ENCODE measurements at places on chromosomes 2 and 18. TPM values are rescaled to one million over a fixed set of nuclear protein-coding genes. Genes with fewer than 3 reads are reported as not detected.

Gene REEP1
- total RNA-seq: 12.3 TPM

Gene C1QL2
- total RNA-seq: not detected

Gene MARCO
- 22.2 TPM for total RNA-seq

DNA sequence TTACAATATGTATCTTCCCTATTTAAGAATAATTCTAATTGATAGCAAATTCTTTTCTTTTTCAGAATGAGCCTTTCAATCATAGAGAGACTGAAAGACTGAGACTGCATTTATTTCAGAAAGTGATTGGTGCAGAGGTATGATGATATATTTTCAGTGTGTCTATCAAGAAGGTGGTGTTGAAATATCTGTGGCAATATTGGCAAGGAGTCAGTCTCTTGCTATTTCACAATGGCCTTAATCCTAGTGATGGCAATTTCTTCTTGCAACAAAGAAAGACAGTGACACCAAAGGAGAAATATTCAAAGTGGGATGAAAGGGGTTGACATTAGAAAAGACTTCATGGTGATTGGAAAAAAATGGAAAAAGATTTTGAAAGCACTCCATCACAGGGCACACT is 21.7 kb upstream of the ZBTB14 start:
- DNase-seq: no peak

Gene SCN1A
- total RNA-seq: not detected

DNA sequence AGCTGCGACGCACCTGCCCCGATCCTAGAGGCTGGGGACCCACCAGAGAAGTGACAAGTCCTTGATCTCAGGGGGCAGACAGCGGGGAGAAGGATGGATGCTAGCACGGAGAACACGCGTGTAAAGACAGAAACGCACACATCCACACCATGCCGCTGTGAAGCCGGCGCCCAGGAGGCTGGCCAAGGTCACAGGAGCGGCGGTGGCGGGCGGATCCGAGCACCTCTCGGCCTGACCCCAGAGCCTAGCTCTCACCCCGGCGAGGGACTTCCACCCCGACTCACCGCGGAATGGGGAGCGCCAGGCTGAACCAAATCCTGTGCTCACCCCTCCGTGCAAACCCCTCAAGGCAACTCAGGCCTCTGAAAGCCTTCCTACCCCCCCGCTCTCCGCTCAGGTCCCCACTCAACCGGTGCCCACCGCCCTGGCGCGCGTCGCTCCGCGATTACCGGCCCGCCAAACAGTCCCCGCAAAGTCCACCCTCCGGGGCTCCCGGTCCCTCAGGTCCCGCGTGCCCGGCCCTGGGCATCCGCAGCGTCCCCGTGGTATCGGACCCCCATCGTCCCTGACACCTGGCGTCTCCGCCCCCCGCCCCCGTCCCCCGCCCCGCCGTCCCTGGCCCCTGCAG is 460 bp upstream of the LRRFIP1 start:
- DNase-seq: no peak

Gene PJVK
- total RNA-seq: 2.2 TPM
